ENCODE measurements at places on chromosomes 6 and 20.
A peak's percentile ranks its signal among the peaks of the same experiment; 100 is the strongest.

DNA sequence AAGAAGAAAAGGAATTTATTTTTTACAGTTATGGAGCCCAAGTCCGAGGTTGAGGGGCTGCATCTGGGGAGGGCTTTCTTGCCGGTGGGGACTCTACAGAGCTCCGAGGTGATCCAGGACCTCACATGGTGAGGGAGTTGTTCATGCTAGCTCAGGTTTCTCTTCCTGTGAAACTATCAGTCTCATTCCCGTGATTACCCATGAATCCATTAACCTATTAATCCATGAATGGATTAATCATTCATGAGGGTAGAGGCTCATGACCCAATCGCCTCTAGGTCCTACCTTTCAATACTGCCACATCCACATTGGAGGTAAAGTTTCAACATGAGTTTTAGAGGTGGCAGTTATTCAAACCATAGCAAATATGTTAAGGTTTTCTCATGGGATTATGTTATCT lies 3.8 kb downstream of the DSE start:
- DNase-seq: no peak

DNA sequence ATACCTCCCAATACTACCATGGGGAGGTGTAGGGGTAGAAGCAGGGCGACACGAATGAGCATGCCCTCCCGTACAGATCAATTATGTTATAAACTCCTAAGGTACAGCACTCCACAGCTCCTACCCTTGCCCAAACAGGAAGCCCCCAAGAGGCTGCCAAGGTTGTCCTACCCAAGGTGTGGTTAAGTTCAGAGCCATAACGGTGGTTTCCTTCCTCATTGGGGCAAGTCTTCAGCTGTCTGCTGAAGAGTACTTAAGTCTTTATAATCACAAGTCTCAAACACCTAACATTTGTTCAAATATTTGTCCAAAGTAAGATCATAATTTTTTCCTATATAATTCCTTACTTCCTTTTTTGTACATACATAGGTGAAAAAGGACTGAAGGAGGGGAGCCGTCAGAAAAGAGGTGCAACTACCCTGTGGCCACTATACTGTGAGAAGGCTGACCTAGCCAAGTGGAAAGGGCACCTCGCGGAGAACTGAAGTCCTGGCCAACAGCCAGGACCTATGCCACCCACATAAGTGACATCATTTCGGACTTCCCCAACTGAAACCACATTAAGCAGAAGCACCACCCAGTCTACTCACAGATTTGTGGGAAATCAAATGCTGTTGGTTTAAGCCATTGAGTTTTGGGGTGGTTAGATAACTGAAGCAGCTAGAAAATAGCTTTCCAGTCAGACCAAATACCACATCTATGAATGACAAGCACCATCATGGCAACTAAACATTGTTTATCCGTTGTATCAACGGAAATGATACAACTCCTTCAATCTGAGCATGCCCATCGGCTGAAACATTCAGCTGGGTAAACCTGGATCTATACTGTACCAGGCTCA lies 2.9 kb upstream of the RAB22A start:
- peak; percentile 42 for DNase-seq

GRCh38 chr20:23360531-23360930 lies 1.5 kb upstream of the GZF1 start:
- no peak for DNase-seq

DNA sequence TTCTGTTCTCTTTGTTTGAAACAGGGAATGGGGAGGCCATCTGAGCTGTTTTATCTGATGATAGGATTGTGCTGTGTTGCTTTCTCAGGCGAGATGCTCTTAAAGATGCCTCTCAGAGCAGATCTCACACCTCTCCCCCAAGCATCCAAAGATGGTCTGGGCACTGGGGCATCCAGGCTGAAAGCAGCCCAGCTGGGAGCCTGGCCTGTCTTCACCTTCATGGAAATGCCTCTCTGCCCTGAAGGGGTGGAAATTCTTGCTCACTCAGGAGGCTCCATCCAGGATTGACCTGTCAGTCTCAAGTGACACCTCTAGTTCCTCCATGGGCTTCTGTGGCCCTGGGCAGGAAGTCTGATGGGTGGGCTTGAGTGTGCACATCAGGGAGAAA lies 86.4 kb downstream of the TCP11 start:
- no peak for DNase-seq

DNA sequence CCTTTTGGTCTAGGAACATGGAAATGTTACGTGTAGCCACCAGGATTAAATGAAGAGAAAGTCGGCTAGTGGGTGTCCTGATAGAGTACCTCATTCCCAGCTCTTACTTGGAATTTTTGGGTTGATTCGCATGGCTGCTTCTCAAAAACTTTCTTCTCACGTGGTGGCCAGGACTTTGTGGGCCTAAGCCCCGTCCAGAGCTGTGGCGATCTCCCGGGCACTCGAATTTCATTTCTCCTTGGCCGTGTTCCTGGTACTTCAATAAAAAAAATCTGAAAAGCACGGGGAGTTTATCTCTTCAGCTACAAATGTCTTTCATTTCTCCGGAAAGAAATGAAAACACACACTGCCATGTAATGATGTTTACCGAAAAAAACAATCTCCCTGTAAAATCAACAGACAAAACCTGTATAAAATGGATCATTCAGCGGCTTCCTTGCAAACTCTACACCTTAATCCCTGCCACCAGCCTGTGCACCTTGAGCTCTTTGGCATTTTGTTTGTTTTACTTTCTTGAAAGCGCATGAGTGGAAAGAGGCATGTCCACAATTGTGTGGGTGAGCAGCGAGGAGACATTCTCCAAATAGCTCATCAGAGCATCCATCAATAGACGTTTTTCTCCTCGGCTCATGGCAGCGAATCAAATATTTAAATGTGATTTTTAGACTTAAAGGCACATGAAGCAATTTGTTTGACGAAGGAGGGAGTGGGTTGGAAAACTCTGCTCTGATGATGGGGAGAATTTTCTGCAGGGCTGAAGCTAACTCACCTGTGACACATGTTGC lies 173.1 kb downstream of the TFAP2C start:
- DNase-seq: no peak

DNA sequence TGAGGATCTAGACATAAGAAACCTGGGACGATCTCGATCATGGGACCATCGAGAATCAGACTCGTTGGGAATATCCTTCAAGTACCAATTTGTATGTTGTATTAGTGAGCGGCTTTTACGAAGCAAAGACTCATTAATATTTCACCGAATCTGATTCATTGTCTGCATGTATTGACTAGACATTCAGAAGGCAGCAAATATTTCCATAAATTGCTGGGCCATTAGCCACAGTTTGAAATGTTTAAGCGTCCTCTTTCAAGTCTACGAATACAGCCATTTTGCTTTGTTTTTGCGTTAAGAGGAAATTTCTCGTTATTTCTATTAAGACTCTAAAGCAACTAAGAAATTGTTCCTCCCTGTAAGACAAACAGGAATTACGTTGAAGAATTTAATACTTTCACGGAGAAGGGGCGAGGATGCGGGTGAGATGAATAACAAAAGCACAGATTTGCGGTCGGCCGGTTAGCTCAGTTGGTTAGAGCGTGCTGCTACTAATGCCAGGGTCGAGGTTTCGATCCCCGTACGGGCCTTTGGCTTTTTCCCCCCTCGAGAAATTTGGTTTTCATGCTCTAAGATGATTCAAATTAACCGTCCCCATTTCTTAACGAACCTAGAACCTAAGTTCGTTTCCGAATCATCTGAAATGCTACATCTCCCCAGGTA lies 18.5 kb downstream of the POM121L2 start:
- peak; percentile 68 for DNase-seq

- no peak for DNase-seq
Observed at GRCh38 chr20:59788196-59788735, 145.2 kb downstream of the SYCP2 start.

DNA sequence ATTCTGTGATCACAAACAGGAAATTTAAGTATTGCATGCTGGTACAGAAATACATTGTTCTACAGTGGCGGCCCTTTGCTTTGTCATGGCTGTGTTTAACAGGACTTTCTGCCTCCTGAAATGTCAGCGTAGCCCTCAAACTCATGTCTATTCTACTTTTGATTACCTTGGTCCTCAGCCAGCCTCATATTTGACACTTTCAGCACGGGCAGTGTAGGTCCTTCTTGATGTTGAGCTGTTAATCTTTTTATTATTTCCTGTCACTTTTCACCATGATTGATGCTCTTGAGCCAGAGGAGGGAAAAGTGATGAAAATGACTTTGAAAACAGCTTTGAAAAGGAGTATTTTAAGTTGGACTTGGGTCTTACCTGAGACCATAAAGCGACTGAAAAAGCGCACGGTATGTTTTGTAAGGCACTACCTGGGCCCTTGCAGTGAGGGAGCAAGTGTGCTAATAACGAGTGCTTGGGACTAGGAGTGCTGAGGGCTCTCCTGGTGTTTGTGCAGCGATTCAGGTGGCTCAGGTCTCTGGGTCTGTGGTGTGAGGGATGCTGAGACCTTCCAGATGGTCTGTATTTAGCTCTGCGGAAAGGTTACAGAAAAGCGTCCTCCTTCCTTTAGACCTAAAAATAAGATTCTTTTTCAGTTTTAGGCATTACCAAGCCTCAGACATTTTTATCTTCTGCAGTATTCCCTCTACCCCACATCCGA lies 45.2 kb upstream of the RREB1 start:
- DNase-seq: no peak

DNA sequence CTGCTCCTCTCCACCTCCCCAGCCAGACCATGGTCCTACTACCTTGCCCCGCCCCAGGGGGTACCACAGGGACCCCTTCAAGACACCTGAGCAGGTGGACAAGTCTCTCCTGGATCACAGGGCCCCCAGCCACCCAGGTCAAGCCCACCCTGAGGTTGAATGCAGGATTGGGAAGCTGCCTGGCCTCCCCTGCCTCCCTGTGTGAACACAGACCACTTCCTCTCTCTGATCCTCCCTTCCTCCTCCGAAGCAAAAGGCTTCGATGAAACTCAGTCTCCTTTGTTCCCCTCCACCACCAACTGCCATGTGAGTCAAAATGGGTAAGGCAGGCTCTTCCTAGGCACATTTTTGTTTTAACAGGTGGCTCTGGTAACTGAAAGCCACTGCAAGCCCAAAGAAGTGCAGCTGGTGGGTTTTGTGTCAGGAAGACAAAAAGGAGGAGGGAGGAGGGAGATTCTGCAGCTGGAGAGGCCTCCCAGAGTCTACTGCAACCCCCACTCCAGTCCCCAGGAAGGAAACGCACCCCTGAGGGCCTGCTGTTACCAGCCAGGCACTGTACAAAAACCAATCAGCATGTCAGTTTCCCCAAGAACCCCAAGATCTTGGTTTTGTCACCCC lies 5.4 kb downstream of the ADA start:
- DNase-seq: no peak

DNA sequence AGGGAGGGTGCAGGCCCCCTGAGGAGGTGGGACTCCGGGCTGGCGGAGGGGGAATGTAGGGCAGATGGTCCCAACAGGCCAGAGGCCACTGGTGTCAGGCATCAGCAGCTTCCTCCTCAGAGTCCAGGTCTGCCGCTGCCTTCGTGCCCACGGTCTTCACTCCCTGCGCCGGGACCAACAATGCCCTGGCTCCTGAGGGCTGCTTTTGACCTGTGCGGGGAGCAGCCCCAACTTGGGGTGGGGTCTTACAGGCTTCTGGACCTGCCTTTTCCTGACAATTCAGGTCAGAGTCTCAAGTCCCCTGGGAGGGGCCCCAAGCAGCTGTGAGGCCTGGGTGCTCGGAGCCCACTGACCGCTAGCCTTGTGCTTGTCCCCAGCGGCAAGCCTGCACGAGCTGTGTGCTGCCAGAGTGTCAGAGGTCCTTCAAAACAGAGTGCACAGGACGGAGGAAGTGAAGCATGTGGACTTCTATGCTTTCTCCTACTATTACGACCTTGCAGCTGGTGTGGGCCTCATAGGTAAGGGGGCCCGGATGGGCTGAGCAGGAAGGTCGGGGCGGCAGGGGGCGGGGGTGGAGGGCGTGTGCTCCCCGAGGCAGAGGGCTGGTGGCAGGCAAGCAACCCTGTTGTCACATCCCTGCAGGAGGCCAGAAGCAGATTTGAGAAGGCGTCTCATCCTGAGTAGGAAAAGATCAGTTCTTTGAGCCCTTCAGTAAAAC lies 25.3 kb upstream of the PYGB start:
- DNase-seq: no peak

DNA sequence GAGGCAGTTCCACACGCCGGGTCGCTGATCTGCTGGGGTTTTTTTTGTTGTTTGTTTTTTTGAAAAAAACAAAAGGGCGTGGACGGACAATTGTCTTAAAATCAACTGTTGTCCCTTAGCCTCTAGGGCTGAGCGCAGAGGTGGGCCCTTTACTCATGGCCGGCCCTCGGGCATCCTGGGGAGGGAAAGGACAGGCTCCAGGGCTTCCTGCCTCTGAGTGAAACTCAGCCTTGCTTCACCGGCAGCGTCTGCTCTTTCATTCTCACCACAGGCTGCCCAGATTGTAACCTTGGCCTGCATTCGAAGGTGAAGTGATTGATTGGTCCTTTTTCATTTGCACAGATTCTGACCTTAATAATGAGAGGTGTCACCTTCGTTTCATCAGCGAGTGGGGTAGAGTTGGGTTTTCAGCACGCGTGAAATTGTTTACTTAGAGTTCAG lies 797 bp downstream of the SMIM13 start:
- peak; percentile 41 for DNase-seq

- DNase-seq: no peak
Observed at GRCh38 chr6:158743033-158743651, 76.0 kb downstream of the EZR start.

GRCh38 chr20:12098421-12098820 lies 180.7 kb downstream of the BTBD3 start:
- no peak for DNase-seq

DNA sequence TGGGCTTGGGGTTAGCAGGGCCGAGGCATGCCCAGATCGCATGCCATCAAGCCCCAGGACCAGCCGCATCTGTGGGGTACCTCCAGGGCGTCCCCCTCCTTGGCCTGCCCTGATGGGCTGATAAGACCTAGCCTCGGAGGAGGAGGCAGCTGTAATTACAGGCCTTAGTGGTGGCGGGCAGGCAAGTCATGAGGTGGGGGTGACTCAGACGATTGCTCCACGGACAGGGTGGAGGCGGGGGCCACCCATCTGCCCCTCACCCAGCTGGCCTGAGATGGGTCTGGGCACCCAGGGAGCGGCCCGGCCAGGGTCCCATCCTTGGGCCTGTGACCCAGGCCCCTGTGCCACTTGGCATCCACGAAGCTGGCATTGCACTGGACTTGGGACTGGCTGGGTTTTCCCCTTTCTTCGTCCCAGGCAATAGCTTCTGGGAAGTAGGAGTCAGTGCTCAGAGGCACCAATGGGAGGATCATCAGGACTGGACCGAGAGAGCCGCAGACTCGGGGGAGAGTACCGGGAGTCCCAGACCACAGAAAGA lies 57.5 kb downstream of the CEBPB start:
- peak; percentile 65 for DNase-seq

GRCh38 chr20:13995086-13995665 lies at the start of gene MACROD2:
Gene MACROD2 (plus strand): TSS chr20:13995516.
- DNase-seq: peak; percentile 99

Measured in PC-9 (cell line).